Glutamatergic neuron (in vitro differentiated cells): ENCODE measurements at places on chromosomes 1 and 21. TPM values are rescaled to one million over a fixed set of nuclear protein-coding genes. Genes with fewer than 3 reads are reported as not detected.

Gene CFHR4
- total RNA-seq: not detected

Gene DDR2
- total RNA-seq: 4.4 TPM

Gene DENND2D
- total RNA-seq: not detected

Gene CELA2B
- not detected for total RNA-seq

Gene SFT2D2
- total RNA-seq: 32.9 TPM

Gene HRNR
- not detected for total RNA-seq

Gene ZSWIM5
- total RNA-seq: 23.6 TPM

Gene FAM72A
- total RNA-seq: 1.5 TPM

Gene GLIS1
- total RNA-seq: 0.76 TPM

Gene S100A6
- total RNA-seq: 41.9 TPM

Gene OR2T27
- total RNA-seq: not detected

Gene NUDT4B
- total RNA-seq: not detected
